ENCODE measurements at places on chromosomes 11 and 22.

DNA sequence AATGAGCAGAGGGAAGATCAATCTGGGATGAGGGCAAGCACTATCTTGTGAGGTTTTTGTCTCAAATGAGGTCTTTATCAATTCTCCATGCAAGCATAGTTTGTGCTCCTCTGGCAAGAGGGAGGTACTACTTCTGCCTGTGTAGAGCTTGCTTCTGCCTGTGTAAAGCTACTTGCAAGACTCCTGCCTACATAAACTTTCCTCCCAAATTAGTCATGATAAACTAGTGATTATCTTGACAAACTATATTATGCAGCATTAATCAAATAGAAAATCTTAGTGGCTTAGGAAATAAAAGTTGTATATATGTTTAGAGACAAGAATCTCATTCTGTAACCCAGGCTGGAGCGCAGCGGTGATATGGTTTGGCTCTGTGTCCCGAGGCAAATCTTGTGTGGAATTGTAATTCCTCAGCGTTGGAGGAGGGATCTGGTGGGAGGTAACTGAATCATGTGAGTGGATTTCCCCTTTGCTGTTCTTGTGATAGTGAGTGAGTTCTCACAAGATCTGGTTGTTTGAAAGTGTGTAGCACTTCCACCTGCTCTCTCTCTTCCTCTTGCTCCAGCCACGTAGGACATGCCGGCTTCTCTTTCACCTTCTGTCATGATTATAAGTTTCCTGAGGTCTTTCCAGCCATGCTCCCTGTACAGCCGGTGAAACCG lies 8.0 kb upstream of the MMP10 start:
- DNase-seq = no peak

DNA sequence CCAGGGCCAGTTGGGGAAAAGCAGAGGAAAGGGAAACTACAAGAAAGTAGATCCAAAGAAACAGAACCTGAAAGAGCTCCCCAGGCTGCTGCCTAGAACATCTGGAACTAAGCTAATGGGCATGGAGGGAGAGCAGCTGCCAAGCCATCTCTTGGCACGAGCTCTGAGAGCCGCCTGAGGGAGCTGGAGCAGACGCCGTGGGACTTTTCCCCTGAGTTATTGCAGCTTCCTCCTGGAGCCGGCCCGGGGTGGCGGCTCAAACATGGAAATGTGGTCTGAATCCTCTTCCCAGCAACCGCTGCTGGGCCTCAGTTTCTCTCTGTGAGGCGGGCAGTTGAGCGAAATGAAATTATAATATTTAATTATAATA lies 41.8 kb downstream of the LIF start:
- DNase-seq = no peak

DNA sequence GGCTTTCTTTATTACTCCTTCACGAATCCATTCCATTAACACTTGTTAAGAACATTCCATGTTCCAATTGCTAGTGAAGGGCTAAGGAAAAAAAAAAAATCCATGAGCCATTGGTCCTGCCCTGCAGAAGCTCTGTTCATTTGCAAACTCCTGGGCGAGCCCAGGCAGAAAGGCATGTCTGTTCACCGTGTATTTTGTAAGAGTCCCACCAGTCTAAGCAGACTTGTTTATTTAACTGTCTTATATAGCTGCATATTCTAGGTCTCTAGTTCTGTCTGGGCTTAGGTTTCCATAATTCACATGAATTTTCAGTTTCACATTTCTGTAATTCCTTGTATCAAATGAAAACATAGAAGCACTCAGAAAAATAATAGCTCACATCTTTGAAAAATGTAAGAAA lies 97.4 kb upstream of the POU2AF2 start:
- no peak for DNase-seq

GRCh38 chr22:26665813-26666231 lies 8.4 kb downstream of the MIAT start:
- DNase-seq = no peak

DNA sequence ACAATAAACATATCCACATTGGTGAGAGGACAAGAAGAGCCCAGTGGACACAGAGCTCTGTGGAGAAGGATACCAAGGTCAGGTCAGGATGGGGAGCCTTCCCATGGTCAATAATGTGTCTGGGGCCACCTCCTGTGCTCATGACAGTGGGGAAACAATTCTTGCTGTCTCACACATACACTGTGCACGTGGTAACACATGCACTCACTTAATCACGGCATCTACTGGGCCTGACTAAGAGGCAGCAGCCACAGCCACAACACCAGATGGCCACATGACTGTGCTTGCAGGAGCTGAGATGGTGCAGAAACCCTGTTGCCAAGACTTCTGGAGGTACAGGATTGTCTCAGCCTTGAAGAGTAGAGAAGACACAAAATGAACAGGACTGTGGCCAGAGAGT lies 28.6 kb downstream of the C22orf42 start:
- DNase-seq = no peak

DNA sequence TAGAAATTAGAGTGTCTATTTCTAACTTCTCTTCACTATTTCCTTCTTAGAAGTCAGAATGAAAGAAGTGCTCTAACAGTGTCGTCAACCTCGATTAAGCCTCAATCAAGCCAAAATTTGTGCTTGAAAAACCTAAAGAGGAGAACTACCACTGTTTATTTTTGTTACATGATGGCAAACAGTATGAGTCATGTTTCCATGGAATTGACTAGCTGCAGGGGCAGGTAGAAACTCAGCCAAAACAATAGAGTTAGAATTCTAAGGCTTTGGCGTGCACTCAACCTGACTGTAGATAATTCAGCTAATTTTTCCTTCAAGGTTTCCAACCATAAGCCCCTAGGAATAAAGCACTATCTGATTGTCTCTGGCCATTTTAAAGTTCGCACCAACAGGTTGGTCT lies 415.9 kb downstream of the ETS1 start:
- no peak for DNase-seq

DNA sequence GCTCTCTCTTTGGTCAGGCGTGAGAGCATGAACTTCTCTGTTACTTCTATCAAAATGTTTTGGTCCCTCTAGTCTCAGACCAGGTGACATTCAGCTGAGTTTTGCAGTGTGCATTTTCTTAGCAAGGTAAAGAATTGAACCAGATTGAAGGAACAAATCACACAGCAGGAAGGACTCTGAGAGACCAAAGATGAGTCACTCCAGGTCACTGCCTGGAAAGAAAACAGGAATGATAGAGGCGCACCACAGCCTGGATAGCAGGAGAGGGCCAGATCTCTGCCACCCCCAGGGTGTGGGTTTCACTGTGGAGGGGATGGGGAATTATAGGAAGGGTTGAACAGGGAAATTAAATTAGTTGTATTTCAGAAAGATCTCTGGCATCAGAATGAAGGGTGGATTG lies 788.3 kb downstream of the NTM start:
- DNase-seq = no peak

GRCh38 chr11:35262056-35262455 lies 123.1 kb downstream of the CD44 start:
- DNase-seq = no peak

GRCh38 chr11:76062733-76063132 lies 143.6 kb downstream of the WNT11 start:
- peak; percentile 26 for DNase-seq

DNA sequence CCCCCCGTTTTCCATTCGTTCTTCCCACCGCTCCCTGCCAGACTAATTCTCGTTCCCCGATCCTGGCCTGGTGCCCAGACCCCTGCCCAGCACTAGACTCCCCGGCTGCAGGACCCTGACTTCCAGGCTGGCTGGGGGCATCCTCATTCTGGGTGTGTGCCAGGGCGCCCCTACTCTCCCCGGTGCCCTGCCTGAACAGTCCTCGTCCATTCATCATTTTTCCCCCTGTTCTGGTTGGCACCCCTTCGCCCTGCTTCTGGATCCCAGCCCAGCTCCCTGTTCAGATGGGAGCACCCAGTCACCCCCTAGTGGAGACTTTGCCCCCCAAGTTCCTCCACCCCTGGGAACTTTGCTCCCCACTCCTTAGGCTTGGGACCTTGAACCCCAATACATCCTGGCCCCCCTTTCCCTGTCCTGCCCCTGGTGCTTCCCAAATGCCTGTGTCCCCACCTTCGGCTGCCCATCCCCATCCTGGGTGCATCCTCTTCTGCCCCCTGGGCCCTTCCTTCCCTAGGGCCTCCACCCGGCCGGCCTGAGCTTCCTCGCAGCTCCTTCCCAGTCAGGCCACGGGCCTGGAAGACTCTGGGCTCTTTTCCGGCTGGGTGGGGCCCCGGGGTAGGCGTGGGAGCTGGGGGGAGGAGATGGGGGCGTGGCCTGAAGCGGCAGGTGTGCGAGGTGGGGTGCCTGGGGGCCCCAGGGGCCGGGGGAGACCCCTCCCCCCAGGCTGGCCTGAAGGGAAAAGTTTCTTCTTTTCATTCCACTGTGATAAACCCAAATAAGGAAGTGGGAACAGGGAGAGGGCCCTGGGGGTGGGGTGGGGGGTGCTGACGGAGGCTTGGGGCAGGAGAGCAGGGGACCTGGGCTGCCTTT lies 908 bp downstream of the PLCB3 start:
- DNase-seq = no peak

DNA sequence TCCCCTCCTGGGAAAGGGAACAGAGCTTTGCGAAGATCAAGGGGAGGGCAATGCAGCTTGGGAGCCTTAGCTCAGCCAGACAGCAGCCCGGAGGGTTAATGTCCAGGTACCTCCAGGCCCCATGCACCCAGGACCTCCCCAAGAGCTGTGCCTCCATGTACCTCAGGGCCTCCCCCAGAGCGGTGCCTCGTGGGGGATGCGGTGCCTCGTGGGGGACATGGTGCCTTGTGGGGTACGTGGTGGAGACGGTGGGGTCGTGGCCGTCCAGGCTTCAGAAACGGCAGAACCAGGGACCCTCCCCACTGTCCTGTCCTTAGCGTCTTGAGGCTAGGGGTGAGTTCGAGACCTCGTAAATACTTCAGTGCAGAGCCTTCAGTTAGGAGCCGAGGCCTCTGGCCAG lies 33.2 kb downstream of the BRSK2 start:
- no peak for DNase-seq

GRCh38 chr11:41660585-41660984 lies 201.1 kb upstream of the LRRC4C start:
- no peak for DNase-seq

- peak; percentile 56 for DNase-seq
Measured at GRCh38 chr22:30922151-30922611, 46.4 kb downstream of the MORC2 start.

GRCh38 chr11:125174686-125175085 lies 10.1 kb downstream of the PKNOX2 start:
- no peak for DNase-seq

- DNase-seq = no peak
Measured at GRCh38 chr11:132114185-132114584, 743.8 kb downstream of the NTM start.

DNA sequence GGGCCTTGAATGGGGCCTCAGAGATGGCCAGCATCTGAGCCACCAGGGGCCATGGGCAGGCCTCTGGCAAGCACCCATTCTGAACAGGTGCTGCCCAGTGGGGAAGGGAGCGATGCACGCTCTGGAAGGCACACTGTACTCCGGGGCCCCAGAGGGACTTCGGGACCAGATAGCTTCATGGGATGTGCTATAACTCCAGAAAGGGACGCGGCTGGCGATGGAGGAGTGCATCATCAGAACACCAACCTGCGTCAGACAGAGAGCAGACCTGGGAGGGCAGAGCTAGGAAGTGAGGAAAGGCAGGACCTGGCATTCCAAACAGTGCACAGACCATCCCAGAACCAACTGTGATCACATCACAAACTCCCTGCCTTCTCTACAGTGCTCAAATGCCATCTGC lies 16.8 kb downstream of the DGCR2 start:
- no peak for DNase-seq

DNA sequence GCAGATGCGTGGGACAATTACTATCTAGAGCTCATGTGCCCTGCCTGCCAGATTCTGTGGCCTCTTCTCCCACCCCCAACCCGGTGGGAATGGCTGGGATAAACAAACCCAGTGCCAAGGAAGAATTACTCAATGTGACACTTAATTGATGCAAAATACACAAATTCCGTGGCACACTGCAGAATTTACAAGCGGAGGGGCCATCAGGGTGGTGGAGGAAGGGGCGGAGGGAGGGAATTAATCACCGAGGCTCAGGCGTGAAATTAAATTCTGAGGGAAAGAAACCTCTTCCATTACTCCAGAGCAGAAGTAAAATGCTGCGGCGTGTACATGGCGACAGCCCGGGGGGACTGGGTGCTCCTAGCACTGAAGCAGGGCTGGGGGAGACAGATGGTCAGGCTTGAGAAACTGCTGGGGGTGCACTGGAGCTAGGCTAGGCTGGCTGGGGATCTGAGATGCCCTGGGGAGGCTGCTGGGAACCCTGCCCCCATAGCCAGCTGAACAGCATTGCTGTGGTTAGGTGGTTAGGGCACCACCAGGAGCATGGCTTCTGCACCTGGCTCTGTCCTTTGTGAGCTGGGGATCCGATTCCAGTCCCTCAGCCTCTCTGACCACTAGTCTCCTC lies 200.6 kb downstream of the CEP164 start:
- no peak for DNase-seq

- no peak for DNase-seq
Measured at GRCh38 chr11:59380263-59381059, 21.8 kb downstream of the OR5AN1 start.

DNA sequence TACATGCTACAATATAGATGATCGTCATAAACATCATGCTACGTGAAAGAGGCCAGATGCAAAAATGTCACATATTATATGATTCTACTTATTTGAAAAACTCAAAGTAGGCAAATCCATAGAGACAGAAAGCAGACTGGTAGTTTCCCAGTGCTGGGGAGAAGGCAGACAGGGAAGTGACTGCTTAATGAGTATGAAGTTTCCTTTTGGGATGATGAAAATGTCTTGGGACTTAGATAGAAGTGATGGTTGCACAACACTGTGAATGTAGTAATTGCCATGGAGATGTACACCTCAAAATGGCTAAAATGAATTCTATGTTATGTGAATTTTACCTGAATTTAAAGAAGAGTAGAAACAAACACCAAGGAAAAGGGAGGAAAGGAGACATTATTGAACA lies 45.2 kb upstream of the EHF start:
- no peak for DNase-seq

DNA sequence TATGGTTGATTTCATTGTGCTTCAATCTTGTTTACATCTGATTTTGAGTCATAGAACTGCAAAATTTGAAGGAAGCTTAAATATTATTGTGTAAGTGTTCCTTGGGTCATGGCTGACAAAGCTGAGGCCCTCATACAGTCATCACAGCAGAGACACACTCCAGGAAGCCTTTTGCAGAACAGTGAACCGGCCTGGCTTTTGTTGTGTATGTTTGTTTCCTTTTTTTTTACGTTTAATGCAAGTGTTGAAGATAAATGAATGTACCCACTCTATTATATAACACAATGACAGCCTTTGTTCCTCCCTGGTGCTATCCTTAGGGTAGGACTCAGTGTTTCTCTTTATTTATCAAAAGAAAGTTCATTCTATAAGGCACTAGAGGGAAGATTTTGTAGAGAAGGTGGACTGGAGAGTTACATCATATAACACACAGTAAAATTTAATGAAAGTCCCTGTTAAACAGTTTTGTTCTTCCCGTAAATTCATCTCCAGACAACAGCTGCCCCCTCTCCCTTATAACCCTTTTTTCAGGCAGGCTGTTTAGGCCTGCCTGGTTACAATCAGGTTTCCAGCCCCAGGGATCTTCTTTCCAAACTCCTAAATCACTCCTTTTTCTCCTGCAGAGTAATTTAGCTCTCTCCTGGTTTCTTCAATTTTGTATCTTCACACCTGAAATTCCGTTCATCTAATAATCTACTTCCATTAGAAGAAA lies 34.3 kb upstream of the CSTF3 start:
- no peak for DNase-seq
